ENCODE measurements at places on chromosomes 1 and 21.

GRCh38 chr1:119141020-119141424, 569 bp upstream of the WARS2 start:
- no peak for DNase-seq

GRCh38 chr1:8649027-8649426, 168.4 kb downstream of the RERE start:
- DNase-seq, result no peak

DNA sequence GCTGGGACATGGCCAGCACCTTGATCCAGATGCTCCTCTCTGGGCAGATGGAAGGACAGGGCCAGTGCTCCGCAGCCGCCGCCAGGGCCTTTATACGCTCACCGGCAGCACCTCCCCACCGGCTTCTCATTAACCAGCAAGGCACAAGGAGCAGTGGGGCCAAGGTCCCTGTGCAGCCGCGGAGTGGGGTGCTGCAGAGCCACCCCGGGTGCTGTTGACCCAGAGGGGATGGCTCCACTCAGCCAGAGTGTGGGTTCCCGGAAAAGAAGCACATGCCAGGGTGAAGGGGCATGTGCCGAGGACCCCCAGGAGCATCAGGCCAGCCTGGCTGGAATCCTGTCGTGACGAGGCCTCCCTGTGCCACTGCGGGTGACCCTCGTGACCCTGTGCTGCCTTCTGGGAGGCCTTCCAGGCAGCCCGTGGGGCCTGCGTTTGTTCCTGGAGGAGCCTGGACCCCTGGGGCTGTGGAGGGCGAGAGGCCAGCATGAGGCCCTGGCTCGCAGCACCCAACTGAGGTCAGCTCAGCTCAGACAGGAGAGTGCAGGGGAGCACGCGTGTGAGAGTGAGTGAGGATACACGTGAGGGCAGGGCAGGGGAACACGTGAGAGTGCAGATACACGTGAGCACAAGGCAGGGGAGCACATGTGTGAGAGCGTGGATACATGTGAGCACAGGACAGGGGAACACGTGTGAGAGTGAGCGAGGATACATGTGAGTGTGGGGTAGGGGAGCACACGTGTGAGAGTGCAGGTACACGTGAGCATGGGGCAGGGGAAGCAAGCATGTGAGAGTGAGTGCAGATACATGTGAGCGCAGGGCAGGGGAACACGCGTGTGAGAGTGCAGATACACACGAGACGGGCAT, at the start of gene FTCD:
Gene FTCD, minus strand, starts transcription at position 66 of the 864 bp plus-strand sequence. Its CDS starts 56 bp downstream, at position 10.
- DNase-seq, result no peak

DNA sequence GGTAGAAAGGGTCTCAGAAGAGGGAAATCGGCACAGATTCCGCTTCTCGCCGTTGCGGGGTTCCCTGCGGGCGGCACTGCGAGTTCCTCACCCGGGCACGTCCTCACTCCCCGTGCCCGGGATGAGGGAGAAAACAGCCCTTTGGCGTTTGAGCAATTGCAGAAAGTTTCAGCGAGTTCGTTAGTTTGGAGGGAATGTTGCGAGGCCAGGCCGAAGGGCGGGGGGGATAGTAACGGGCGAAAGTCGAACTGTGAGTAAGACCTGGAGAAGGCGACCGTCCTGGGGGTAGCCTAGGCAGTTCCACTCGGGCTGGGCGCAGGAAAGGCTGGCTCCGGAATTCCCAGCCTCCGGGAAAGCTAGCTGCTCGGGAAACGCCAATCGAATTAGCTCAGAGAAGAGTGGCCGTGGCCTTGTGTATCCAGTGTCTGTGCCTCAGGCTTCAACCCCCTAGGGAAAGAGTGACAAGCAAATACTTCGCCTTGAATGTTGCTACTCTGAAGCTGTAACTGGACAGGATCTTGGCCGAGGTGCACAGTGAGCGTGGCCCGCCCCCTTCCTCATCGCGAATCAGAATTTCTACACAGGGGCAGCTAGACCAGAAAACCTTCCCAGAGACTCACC, 787 bp downstream of the PTGFR start:
- no peak for DNase-seq

- DNase-seq, result no peak
Measured at GRCh38 chr1:29490204-29490934, 254.0 kb downstream of the PTPRU start.

GRCh38 chr1:23037081-23037740, 17.9 kb downstream of the KDM1A start:
- no peak for DNase-seq

DNA sequence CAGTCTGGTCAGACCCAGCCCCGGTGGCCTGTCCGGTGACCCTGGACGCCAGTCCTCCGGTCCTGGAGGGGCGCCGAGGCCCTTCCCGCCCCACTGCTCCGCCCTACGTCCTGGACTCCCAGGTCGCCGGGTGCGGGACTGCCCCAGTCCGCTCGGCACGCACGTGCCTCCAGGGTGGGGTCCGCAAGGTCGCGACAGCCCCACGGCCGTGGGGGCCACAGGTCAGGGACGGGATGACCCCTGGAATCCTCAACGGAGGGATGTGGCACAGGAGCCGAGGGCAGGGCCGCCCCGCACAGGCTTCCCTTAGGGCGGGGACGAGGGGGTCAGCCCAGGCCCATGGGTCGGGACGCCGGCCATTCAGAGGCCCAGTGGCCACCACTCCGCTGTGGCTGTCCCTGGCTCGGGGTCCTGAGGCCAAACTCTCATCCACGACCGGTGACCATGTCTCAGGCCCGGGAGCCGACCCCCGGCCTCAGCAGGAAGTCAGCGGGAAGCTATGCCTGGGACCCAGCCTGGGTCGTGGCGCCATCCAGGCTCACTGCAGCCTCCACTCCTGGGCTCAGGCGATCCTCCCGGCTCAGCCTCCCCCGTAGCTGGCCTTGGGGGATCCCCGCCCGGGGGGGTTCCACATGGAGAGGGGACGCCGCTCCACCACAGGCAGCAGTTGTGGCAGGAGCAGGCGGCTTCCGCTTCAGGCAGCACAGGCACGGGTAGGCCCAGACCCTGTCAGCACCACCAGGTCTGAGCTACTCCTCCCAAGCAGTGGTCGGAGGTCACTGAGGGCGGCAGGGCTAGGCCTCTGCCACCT, 599 bp upstream of the TMEM240 start:
- DNase-seq, result no peak

DNA sequence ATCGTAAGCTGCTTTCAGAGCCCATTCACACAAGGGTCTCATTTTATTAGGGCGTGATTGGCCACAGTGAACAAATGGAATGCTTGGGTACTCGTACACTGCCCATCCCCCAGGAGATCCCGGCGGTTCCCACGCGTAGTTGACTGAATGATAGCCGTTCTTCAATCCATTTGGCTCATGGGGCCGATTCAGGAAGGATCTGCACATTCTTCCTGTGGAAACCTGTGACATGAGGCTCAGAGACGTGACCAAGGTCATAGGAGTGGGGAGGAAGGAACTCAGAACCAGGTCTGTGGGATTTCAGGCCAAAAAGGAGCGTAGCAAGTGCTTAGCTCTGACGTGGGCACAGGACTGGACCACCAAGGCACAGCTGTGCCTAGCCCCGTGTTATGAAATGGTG, 11.7 kb downstream of the ABCG1 start:
- DNase-seq, result no peak

GRCh38 chr1:58882322-58882948, 98.6 kb upstream of the JUN start:
- DNase-seq, result no peak

DNA sequence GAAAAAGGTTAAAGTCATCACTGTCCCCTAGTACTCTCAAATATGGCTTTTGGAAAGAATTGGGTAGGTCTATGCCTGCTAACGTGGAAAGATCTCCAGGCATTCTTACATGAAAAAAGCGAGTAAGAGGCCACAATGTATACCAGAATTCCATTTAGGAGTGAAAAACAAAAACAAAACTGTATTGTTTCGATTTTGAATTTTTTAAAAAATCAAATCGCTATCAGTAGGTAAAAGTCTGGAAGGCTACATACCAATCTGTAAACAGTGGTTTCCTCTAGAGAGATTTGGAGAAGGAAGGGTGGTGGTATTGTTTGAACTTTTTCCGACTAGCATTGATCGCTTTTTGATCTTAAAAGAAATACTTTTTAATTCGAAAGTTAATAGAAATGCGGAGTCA, 55.9 kb downstream of the RRAGC start:
- no peak for DNase-seq

DNA sequence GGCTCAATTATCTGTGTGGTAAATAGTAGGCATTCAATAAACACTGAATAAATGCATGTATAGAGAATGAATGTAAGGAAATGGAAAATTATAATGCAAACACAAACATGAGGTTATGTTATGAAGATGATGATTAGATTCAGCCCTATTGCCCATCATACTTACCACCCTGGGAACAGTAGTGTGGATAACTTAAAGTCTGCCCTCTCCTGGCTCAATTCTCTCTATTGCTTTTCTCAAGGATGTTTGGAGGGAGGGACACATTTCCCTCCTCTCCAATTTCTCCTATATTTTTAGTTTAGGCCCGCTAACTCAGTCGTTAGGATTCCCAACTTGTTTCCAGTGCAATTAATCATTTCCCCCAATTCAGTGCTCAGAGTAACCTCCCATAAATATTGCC, 101.5 kb upstream of the TNR start:
- DNase-seq, result no peak

DNA sequence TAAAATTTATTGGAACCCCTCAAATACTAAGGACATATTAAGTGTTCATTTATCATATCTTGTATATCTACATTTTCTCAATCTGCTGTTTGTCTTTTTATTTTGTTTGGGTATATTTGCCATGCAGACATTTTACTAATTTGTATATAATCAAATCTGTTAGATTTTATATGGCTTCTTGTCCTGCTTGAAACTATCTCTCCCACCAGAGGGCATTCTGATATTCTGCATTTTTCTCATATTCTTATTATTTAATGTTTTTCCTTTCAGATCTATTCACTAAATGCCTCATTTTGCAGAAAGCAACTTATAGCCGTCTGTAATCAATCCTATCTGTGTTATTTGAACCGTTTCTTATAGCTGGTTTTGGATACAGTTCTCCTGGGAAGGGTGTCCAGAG, 745.5 kb downstream of the LRRIQ3 start:
- DNase-seq, result no peak

DNA sequence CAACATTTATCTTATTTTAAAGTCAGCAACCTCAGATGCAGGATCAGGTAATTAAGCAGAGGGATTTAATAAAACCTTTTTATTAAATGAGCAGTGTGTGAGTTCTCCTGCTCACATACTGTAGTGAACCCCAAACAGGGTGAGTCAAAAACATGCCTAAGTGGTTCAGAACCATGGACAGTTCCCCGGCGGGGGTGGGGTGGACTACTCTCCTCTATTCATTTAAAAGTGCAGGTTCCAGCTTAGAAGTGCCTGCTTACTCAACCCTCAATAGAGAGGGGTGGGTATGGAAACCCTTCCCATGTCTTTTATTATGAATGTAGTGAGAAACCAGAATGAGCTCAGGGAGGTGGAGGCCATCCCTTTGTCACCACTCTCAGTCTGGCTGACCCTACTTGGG, 397.9 kb downstream of the HHAT start:
- DNase-seq, result peak; percentile 4

DNA sequence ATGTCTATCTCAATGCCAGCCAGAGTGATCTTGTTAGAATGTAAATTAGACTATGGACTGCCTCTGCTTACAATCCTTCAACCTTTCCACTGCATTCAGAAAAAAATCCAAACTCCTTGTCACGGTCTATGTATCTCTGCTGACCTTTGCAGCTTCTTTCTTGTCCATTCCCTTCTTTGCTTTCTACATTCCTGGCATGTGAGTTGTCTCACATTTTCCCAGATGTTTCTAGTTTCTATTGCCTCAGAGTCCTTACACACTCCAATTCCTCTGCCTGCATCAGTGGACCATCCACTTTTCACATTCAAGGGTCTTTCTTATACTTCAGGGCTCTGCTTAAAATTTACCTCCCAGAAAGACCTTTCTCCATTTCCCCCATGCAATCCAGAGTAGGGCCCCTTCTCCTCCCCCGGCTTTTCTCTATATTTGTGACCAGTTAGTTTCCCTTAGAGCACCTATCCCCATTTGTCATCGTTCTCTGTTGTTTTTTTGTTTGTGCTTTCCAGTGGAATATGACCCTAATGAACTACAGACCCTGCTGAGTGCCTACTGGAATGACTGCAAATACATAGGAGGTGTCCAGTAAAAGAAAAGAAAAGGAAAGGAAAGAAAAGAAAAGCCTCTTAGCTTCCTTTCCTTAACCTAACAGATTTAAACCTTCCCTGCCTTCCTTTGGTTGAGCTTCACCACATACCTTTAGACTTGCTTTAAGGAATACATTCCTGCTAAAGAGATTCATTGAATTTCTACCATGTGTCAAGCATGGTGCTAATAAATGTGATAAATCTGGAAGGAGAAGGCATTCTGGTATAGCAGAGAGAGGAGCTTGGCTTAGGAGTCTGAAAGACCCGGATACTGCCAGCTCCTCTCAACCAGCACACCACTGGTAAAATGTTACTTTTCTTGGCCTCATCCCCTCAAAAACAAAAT, 102.0 kb downstream of the DIRAS3 start:
- DNase-seq, result no peak

GRCh38 chr1:193569096-193569982, 382.9 kb upstream of the B3GALT2 start:
- DNase-seq, result no peak

DNA sequence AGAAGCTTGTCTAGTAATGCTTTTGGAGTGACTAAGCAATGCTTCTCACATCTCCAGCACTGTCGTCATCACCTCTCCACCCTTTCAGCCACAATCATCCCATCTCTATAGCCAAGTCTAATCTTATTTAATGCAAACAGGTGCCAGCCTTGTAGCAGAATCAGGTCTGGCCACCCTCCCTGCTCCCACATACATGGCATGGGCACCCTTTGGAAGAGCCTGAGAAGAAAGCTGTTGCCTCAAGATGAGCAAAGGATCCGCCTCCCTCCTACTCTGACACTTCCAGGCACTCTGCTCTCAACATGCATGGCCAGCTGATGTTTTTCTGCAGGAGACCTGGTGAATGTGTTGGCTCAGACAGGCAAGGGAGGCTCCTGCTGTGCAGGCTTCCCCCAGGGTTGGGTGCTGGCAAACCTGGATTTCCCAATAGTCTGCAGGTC, 113.1 kb upstream of the GRIK3 start:
- no peak for DNase-seq

GRCh38 chr1:179046808-179047635, 21.3 kb downstream of the FAM20B start:
- DNase-seq, result no peak

DNA sequence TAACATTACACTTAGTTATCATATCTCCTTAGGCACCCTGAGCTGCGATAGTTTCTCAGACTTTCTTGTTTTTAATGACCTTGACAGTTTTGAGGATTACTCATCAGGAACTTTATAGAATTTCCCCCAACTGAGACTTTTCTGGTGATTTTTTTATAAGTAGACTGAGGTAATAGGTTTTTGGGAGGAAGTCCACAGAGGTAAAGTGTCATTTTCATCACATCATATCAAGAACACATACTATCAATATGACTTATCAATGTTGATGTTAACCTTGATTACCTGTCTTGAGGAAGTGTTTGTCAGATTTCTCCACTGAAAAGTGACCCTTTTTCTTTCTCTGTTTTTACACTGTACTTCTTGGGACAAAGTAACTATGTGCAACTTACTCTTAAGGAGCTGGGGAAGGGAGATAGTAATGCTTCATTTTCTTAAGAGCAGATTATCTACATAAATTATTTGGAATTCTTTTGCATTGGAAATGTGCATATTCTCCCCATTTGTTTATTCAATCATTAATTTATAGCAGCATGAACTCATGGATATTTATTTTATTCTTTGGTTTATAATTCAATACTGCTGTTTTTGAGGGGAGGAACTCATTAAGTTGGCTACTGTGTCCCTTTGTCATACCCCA, 72.8 kb upstream of the HSD17B7 start:
- DNase-seq, result no peak

- no peak for DNase-seq
Measured at GRCh38 chr1:98763488-98764150, 102.1 kb downstream of the SNX7 start.
